Stimulated activated CD4-positive, alpha-beta T cell treated with anti-CD3 and anti-CD28 coated beads, Interleukin-1b, Interleukin-23, amount 100 ng/mL, for 1 hour (primary cell): ENCODE measurements at places on chromosomes 2 and 18.

GRCh38 chr18:5059696-5060032, 137.4 kb downstream of the AKAIN1 start:
- no peak for DNase-seq

- DNase-seq = no peak
Observed at GRCh38 chr2:105925390-105925789, 180.7 kb downstream of the NCK2 start.

DNA sequence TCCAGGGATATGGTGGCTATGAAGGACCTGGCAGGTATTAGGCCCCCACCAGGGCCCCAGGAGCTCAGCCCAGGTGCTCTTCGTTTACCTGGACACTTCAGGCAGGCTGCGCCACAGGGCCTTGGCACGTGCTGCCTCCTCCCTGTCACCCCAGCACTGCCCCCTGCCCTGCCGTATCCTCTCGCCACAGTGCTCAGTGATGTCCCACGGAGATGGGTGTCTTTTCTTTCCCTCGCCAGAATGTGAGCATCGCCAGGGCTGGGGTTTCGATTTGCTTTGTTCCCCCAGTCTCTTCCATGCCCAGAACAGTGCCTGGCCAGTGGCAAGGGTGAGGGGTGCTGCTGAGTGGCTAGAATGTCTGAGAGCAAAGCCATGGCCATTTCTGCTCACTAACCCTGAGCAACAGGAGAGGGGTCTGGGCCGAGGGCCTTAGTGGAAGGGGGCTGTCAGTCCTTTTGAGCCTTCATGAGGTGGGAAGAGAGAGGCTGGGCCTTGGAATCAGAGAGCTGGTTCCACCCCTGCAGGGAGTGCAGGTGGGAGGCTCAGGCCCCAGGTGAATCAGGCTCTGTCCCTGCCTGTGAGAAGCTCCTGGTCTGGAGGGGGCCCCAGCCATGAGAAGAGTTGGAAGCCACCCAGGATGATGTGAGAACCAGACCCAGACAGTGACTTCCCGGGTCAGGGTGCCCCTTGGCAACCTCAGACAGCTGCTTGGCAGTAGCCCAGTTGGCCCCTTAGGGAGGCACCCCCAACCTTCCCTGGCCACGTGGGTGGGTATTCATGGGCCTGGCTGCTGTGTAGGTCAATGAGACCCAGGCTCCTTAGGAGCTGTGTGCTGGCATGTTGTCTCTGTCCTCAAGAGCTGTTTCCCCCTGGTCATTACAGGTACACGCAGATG, 129.9 kb upstream of the HS6ST1 start:
- DNase-seq = no peak

DNA sequence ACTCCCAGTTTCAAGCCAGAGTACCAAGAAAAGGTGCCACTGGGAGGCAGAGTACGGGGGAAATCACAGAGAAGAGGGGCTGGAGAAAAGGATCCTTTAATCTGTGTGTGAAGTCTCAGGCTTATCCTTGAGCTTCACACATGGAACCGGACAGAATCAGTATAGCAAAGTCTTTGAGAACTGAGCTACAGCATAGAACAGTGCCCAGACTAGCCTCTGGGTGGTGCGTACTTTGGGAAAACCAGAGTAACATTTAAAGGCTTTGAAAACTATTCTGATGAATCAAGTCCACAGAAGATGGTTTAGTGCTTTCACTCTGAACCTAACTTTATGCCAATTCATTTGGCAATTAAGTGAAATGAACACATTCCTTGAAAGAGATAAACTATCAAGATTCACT, 83.1 kb downstream of the BABAM2 start:
- DNase-seq = no peak

GRCh38 chr2:69686813-69687212, 43.3 kb upstream of the AAK1 start:
- no peak for DNase-seq

- no peak for DNase-seq
Observed at GRCh38 chr18:44594799-44595467, 85.8 kb upstream of the SETBP1 start.

DNA sequence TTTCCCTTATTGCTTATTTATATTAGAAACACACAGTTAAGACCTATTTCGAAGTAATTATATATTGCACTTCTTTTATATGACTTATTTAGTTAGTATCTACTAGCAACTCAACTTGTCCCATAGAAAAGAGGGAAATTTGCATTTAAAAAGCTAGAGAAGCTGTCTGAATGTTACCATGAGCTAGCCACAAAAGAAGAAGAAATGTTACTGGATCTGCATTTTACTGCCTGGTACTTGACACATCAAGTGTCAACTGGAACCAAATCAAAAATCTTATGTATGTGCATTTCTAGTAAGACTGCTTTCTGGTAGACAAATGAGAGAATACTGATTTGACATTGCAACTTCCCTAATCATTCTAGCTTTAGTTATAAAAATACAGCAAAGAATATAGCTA, 424.6 kb upstream of the VRK2 start:
- no peak for DNase-seq

- DNase-seq = no peak
Observed at GRCh38 chr2:25229279-25230197, 61.2 kb upstream of the POMC start.

- no peak for DNase-seq
Observed at GRCh38 chr18:24013051-24013450, 1.5 kb upstream of the TTC39C start.

DNA sequence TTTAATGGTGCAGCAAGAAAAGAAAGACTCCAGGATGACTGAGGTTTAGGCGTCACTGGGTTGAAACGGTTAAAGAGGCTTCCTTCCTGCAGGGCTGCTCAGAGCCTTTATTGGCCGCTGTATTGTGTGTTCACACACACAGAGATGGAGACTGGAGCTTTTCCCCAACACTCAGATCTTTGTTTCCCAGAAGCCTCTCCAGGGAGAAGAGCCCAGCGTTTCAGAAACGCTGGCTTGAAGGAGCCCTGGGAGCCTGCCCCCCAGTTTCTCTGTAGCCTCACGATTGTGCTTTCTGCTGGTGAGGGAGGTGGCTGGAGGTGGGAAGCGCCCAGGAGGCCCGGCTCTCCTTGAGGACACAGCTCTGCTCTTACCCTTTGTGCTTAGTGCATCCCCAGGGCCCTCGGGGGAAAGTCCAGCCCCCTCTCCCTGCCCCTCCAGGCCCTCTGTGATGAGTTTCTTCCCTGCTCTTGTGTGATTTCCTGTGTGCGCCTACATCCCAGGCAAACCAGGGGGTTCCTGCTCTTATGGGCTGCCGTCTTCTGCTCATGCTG, 37.1 kb downstream of the RRM2 start:
- no peak for DNase-seq

DNA sequence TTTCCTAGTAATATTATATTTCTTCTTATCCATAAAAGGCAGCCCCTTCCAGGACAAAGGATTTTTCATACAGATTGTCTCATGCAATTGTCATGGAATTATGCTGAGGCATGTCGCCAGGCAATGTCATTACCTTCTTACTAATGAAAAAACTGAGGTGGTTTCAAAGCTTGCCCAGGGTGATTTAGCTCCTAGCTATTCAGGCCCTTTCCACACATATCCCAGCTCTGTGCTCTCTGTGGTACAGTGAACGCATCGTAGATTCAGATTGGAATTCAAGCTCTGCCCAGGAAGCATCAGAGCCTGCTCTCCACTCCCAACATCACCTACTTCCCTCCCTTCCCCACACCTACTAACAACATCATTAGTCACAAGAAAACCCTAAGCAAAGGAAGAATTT, 60.1 kb downstream of the ATP8B1 start:
- DNase-seq = no peak

GRCh38 chr2:121666042-121666441, 16.8 kb upstream of the CLASP1 start:
- DNase-seq = no peak

DNA sequence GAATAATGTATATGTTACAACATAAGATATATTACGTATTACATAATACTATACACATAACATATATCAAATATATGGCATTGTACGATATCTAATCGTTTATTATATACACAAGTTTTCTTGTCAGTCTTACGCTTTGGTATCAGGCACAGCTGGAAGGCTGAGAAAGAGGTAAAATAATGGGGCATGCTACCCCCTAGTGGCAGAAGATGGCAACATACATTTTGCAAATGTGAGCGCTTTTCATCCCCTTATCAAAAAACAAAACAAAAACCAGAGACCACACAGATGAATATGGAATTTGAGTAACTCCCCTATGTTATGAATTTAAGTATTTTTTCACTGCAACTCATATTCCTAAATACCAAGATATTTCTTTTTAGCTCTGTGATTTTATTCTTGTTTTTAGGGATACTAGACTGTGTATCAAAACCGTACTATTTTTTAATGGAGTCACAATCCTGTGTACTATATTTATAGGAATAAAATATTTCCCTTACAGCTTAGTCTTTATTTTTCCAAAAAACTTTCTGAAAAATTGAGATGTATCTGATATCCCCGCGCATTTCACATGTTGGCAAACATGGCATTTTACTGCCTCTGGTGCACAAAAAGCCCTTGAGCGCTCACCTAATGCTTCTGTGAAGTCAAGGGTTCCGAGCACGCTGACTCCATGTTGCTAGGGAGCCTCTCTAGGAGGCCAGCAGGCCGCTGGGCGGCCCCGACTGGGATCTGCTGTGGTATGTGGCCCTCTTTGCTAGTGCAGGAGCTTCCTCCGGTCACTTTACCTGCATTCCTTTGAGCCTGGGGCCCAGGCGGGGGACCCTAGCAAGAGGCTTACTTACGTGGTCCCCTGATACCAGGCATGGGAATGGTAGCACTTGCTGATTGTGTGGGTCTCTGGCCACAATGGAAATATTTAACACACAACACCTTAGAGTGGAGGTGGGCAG, 62.5 kb downstream of the SLC4A3 start:
- DNase-seq = peak; percentile 15

- DNase-seq = no peak
Observed at GRCh38 chr2:165182029-165182428, 21.8 kb downstream of the SCN3A start.

- no peak for DNase-seq
Observed at GRCh38 chr2:164617466-164617865, 3.8 kb downstream of the GRB14 start.

DNA sequence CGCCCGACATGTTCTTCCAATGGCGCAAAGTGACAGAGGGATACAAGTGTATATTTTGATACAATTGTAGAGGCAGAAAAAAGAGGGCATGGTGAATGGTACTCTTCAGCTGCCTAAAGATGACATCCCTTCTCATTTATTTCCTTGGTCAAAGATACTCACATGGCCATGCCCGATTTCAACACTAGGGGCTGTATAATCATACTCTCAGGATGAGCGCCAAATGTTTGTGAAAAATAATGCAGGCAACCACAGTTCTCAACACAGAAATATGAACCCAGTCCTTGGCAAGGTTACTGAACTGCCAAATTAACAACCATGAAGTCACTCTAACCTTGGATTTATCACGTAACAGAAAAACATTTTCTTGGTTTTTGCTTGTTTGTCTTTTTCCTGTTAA, 204.4 kb downstream of the CCDC102B start:
- DNase-seq = no peak

GRCh38 chr2:1377473-1377872, 35.8 kb upstream of the TPO start:
- DNase-seq = no peak

DNA sequence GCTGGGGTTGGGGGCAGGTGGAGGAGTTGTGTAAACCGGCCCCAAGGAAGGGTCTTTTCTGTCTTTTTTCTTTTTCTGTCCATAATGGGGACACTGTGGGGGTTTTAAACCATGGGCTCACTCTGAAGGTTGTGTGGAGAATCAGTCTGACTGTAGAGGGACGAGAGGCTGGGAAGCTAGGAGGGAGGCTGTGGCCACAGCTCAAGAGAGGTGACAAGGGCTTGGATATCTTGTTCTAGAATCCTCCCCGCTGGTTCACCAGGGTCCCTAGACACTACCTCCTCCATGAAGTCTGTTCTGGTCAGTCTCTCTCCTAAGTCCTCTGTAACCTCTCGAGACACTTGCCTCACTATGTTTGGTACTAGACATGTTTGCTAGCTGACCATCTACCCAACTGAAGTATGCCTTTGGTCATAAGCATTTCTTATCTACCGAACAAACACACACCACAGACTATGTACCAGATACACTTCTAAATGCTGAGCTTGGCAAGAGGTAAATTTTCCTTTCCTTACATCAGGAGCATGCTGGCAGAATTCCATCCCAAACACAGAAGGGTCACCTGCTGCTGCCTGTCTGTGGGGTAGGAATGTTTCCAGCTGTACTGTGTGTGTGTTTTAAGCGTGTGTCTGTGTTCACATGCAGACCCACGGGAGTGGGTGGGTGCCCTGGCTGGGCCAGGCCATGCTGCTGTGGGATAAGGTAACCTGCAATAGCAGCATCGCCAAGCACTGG, 69.6 kb upstream of the MGAT4A start:
- no peak for DNase-seq

- DNase-seq = no peak
Observed at GRCh38 chr2:220377482-220378155, 750.2 kb downstream of the SLC4A3 start.

- DNase-seq = no peak
Observed at GRCh38 chr2:55837073-55837472, 86.5 kb downstream of the EFEMP1 start.

DNA sequence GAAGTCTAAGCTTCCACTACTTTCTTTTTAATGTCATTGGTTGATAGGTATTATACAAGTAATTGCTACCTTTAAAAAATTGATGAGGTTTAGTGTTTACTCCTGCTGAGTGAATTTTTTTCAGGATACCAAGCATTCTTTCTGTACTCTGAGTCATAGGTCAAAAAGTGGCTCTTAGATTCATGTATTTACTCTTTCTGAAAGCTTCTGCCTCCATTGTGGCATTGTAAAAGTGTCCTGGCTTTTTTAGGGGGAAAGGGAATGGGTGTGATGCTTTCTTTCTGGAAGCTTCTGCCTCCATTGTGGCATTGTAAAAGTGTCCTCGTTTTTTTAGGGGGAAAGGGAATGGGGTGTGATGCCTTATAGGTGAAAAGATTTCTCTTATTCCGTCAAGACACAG, 286.5 kb downstream of the LPIN1 start:
- no peak for DNase-seq

DNA sequence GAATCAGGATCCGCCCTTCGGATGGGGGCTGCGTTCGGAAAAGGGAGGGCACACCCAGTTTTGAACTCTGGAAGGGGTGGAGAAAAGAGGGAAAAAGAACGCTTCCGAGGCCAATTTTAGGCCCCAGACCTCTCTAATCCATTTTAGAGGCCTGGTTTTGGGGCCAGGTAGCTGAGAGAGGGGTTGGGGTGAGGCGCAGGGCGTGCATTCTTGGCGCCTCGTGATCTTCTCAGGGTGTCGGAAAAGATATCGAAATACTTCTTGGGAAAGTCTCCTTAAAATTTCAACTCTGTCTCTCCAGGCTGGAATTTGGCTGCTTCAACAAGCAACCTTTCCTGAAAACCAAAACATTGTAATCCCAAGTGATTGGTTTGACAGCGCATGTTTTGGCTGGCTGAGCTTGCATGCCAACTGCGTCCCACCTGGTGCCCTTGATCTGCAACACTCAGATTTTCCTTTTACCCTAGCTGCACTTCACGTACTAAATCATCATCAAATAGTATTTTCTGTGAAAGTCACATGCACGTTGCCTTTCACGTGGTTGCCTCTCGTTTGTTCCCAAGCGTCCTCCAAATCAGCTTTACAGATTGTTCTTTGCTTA, 864 bp upstream of the XPO1 start:
- DNase-seq = peak; percentile 21

- DNase-seq = no peak
Observed at GRCh38 chr2:86675511-86676015, 44.5 kb upstream of the RMND5A start.

GRCh38 chr2:129483366-129483765, 496.1 kb upstream of the RAB6C start:
- DNase-seq = no peak

- no peak for DNase-seq
Observed at GRCh38 chr2:11630855-11631254, 39.1 kb downstream of the NTSR2 start.

GRCh38 chr18:62585274-62586150, 62.7 kb downstream of the ZCCHC2 start:
- DNase-seq = no peak
